ENCODE measurements at places on chromosomes 11 and 22. TPM values are rescaled to one million over a fixed set of nuclear protein-coding genes. Genes with fewer than 3 reads are reported as not detected.

SLC36A4 gene
- total RNA-seq: 10.1 TPM

DDI1 gene
- not detected for total RNA-seq

CLTCL1 gene
- 3.2 TPM for total RNA-seq

ADAMTS15 gene
- total RNA-seq: under 0.01 TPM

SHANK2 gene
- total RNA-seq: not detected

SPI1 gene
- not detected for total RNA-seq

POLA2 gene
- total RNA-seq: 7.6 TPM

OR2AG1 gene
- total RNA-seq: not detected

C11orf52 gene
- total RNA-seq: under 0.01 TPM

DCDC1 gene
- under 0.01 TPM for total RNA-seq

CLDN25 gene
- total RNA-seq: not detected

OR51I1 gene
- total RNA-seq: not detected

HEPN1 gene
- total RNA-seq: not detected

PGA3 gene
- not detected for total RNA-seq

DENND6B gene
- total RNA-seq: 1.3 TPM

SCGB1A1 gene
- total RNA-seq: not detected

UPB1 gene
- total RNA-seq: 0.30 TPM

NNMT gene
- total RNA-seq: 588 TPM

OLFML1 gene
- total RNA-seq: 2.9 TPM

GAL3ST3 gene
- total RNA-seq: not detected

TMPRSS13 gene
- total RNA-seq: not detected

MISFA gene
- total RNA-seq: 0.65 TPM

MYBPC3 gene
- not detected for total RNA-seq

MGAT3 gene
- total RNA-seq: under 0.01 TPM

CFAP68 gene
- 0.15 TPM for total RNA-seq

FAM227A gene
- total RNA-seq: 2.9 TPM

APOBEC3A gene
- not detected for total RNA-seq

PHF21B gene
- not detected for total RNA-seq

KLHDC7B gene
- under 0.01 TPM for total RNA-seq

OR4A47 gene
- not detected for total RNA-seq

DUSP8 gene
- total RNA-seq: 0.32 TPM

Data from epithelial cell of umbilical artery (primary cell).